ENCODE measurements at places on chromosomes 6 and 20. TPM values are rescaled to one million over a fixed set of nuclear protein-coding genes. Genes with fewer than 3 reads are reported as not detected.

GRCh38 chr6:169971081-169971861, 219.8 kb downstream of the ERMARD start:
- H3K36me3 ChIP-seq, result no peaks in the 10 kb centered on the region
- no peaks in the 10 kb centered on the region for H3K27me3 ChIP-seq
- no peak overlapping the region for H3K27ac ChIP-seq
- no peak overlapping the region for H3K4me3 ChIP-seq
- H3K4me1 ChIP-seq, result no peaks in the 10 kb centered on the region

The MAPK13 gene
- polyA plus RNA-seq, result 51.4 TPM

GRCh38 chr6:37347177-37347576, 6.6 kb upstream of the RNF8 start:
- DNase-seq, result no peak
- H3K36me3 ChIP-seq, result no peaks in the 10 kb centered on the region
- H3K4me1 ChIP-seq, result no peaks in the 10 kb centered on the region
- no peak overlapping the region for H3K27ac ChIP-seq

The CLPSL2 gene
- not detected for polyA plus RNA-seq

The CLVS2 gene
- not detected for polyA plus RNA-seq

The GGTLC1 gene
- polyA plus RNA-seq, result not detected

DNA sequence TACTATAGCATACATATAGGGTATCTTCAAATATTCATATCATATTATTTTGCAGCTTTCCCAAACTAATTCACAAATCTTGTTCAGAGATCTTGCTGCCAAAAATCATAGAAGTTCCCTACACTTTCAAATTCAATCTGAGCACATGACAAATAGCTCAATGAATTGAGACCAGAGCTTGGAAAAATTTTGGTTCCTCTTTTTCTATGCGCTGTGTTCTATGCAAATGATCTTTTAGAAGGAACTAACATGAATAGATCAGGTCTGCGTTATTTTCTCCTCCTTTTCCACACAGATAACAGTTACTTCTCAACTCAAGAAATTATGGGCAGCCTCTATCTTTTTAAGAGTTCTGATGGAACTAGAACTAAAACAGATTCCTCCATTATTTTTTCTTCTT, 316.3 kb downstream of the ARHGAP18 start:
- no peak overlapping the region for H3K27ac ChIP-seq
- no peaks in the 10 kb centered on the region for H3K36me3 ChIP-seq
- H3K4me3 ChIP-seq, result no peak overlapping the region
- no peak for DNase-seq

- H3K27ac ChIP-seq, result no peak overlapping the region
- no peak overlapping the region for H3K4me3 ChIP-seq
- no peaks in the 10 kb centered on the region for H3K36me3 ChIP-seq
Observed at GRCh38 chr6:92047860-92048259, 1371.5 kb downstream of the EPHA7 start.

DNA sequence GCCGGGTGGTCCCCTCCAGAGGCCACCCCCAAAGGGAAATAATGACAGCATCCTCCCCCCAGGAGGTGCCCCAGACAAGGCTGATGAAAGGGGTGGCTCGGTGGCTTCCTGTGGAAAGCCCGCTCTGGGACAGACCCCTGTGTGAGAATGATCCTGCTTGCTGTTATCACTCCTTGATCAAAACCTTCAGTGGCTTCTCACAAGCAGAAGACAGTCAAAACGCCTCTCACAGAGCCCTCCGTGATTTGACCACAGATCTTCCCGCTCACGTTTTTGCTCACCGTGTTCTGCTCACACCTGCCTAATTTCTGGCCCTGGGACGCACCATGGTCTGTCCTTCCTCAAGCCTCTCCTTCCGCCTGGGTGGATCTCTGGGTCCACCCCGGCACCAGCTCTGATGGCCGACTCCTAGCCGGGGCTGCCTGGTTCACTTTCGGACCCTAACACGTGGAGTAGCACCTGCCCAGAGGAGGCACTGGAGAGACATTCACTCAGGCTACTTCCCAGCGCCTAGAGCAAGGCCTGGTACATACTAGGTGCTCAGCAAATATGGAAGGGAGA, 210.4 kb downstream of the ANKRD60 start:
- no peaks in the 10 kb centered on the region for H3K36me3 ChIP-seq
- H3K27me3 ChIP-seq, result no peaks in the 10 kb centered on the region
- DNase-seq, result no peak
- no peak overlapping the region for H3K4me3 ChIP-seq
- no peak overlapping the region for H3K27ac ChIP-seq

- H3K36me3 ChIP-seq, result no peaks in the 10 kb centered on the region
- no peaks in the 10 kb centered on the region for H3K27me3 ChIP-seq
- no peak overlapping the region for H3K4me3 ChIP-seq
- no peak for DNase-seq
- no peaks in the 10 kb centered on the region for H3K4me1 ChIP-seq
Observed at GRCh38 chr6:91155129-91155785, 568.4 kb upstream of the MAP3K7 start.

GRCh38 chr6:164010441-164011103, 596.1 kb downstream of the QKI start:
- H3K36me3 ChIP-seq, result no peaks in the 10 kb centered on the region
- H3K27me3 ChIP-seq, result no peaks in the 10 kb centered on the region
- no peak overlapping the region for H3K27ac ChIP-seq

- no peaks in the 10 kb centered on the region for H3K27me3 ChIP-seq
- H3K4me1 ChIP-seq, result peaks cover 7% of the 10 kb centered on the region
- no peak overlapping the region for H3K4me3 ChIP-seq
Observed at GRCh38 chr6:34047913-34048867, 97.7 kb downstream of the GRM4 start.

DNA sequence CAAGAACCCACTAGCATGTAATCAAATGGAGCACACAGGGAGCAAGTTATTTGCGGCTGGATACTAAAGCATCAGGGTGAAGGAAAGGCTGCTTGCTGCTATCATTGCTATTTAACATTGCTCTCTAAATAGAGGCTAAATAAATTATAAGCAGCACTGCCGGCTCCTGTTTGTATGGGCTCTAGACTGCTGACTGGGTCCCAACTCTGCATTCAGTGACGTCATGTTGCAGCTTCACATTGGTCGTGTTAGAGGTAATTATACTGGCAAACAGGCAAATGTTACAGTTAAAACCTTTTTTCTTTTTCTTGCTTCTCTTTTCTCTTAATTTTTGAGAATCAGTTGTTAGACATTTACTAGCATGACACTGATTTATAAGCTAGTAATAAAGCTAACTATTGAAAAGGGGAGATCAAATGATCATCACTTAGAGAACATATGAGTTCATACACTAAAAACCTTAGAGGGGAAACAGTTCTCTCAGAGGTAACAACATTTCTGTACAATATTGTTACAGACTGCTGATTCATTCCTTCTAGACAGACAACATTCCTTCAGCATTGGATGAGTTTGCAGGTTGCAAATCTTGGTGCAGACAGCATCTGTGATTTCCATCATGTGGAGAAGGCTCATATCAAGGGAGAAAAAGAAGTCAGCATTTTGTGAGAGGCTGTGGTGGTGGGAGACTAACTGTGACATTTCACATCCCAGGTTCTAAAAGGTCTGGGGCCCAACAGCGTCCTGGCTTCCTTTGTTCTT, 15.9 kb downstream of the RFPL4B start:
- H3K27me3 ChIP-seq, result no peaks in the 10 kb centered on the region
- no peak overlapping the region for H3K27ac ChIP-seq

- H3K27me3 ChIP-seq, result no peaks in the 10 kb centered on the region
- no peak for DNase-seq
- H3K36me3 ChIP-seq, result no peaks in the 10 kb centered on the region
- H3K27ac ChIP-seq, result peak overlapping the region; percentile 85
- H3K4me3 ChIP-seq, result peak overlapping the region; percentile 14
Observed at GRCh38 chr6:156396791-156397418, 380.3 kb upstream of the ARID1B start.

The ZKSCAN4 gene
- polyA plus RNA-seq, result 8.2 TPM

The MCCD1 gene
- polyA plus RNA-seq, result not detected

The MRPS10 gene
- 41.0 TPM for polyA plus RNA-seq

- no peaks in the 10 kb centered on the region for H3K27me3 ChIP-seq
- no peak overlapping the region for H3K27ac ChIP-seq
- H3K36me3 ChIP-seq, result no peaks in the 10 kb centered on the region
- DNase-seq, result no peak
- no peaks in the 10 kb centered on the region for H3K4me1 ChIP-seq
Observed at GRCh38 chr6:8633762-8634161, 198.4 kb upstream of the SLC35B3 start.

The C20orf141 gene
- not detected for polyA plus RNA-seq

DNA sequence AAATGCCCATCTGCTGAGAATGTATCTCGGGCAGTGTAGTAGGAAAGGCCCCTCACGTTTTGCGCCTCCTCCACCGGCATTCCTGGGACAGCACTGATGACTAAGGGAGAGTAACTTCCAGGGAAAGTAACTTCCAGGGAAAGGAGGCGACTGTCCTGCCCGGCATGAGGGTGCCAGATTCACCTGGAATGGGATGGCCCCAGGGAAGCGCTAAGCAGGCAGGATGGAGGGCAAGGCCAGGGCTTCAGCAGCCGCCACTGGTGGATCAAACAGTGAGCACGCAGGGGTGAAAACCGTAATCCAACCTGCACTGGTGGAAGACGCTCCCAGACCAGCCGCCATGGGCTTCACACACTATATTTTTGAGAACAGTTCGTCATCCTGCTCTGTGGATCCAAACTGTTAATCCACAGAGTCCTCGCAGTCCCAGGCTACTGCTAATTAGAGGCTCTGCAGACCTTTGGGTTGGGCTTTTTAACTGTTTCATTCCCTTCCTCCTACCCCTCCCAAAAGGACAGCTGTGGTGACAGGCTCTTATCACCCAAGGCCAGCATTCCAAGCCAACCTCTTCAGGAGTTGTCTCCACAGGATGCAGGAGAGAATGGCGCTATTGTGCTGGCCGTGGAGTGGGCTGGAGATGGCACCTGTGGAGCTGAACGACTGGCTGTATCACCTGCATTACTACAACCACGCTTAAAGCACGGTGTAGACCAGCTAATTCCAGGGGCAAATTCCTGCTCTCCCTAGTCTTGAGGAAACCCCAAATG, 178.9 kb downstream of the DLL1 start:
- H3K27me3 ChIP-seq, result no peaks in the 10 kb centered on the region
- H3K36me3 ChIP-seq, result no peaks in the 10 kb centered on the region
- H3K27ac ChIP-seq, result no peak overlapping the region
- no peak for DNase-seq
- no peak overlapping the region for H3K4me3 ChIP-seq
- H3K4me1 ChIP-seq, result no peaks in the 10 kb centered on the region

DNA sequence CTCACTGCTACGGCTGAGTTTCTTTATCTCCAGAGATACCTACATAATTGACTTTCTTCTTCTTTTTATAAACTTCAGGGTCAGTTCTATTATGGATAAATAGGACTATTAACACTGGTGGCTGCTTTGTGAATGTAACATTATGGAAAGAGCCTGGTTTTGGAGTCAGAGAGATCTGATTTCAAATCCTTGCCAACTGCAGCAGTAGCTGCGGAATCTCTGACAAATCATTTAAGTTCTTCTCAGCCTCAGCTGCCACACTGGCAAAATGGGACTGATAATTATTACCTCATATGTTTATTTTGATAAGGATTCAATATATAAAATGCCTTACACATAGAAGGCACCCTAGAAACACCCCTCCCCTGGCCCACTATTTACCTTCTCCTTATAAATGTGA, 160.5 kb downstream of the BACH2 start:
- H3K27ac ChIP-seq, result no peak overlapping the region
- H3K4me3 ChIP-seq, result no peak overlapping the region
- H3K4me1 ChIP-seq, result no peaks in the 10 kb centered on the region
- H3K36me3 ChIP-seq, result no peaks in the 10 kb centered on the region
- H3K27me3 ChIP-seq, result no peaks in the 10 kb centered on the region

GRCh38 chr6:28558629-28559028, 32.9 kb downstream of the GPX5 start:
- no peak overlapping the region for H3K27ac ChIP-seq
- H3K4me3 ChIP-seq, result no peak overlapping the region
- no peaks in the 10 kb centered on the region for H3K4me1 ChIP-seq

GRCh38 chr6:14344486-14344885, 226.9 kb downstream of the CD83 start:
- no peaks in the 10 kb centered on the region for H3K36me3 ChIP-seq
- no peak for DNase-seq
- no peaks in the 10 kb centered on the region for H3K4me1 ChIP-seq
- H3K27me3 ChIP-seq, result no peaks in the 10 kb centered on the region

DNA sequence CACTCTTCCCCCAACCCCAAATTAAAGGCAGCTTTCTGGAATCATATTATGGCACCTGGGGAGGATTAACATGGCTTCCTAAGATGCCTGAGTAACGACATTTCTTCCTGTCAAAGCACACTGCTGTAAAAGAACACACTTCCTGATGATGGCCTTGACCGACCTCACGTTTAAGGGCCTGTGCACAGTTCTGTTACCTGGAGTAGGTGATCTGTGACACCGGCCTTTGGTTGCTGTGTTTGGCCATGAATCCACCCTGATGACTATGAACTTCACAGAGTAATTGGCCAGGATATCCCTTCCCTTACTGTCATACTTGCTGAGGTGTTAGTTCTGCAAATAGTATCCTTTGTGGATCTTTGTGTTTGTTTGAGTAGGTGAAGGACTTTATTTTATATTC, 45.8 kb downstream of the PLCB4 start:
- DNase-seq, result no peak
- no peak overlapping the region for H3K27ac ChIP-seq
- H3K36me3 ChIP-seq, result no peaks in the 10 kb centered on the region
- H3K27me3 ChIP-seq, result no peaks in the 10 kb centered on the region
- no peaks in the 10 kb centered on the region for H3K4me1 ChIP-seq
- no peak overlapping the region for H3K4me3 ChIP-seq

The ERVFRD-1 gene
- 0.33 TPM for polyA plus RNA-seq

The CDH26 gene
- not detected for polyA plus RNA-seq

GRCh38 chr6:145731447-145731846, 3.9 kb downstream of the EPM2A start:
- H3K27me3 ChIP-seq, result no peaks in the 10 kb centered on the region
- DNase-seq, result no peak
- no peak overlapping the region for H3K4me3 ChIP-seq
- no peak overlapping the region for H3K27ac ChIP-seq

DNA sequence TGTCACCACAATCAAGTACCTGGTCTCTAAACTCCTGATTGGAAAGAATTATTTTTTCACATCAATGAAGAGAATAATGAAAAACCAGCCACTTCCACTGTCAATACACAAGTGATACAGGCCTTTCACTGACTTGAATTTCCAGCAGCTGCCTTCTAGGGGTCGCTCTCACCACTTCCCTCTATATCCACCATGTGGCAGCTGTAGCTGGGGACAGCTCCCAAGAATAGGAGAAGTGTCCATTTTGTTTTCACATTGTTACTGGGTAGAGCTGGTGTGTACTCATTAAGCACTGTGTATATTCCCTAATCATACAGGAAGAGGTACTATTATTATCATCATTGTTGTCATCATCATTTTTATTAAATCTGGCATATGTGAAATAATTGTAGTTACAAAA, 438.4 kb upstream of the SPTLC3 start:
- no peak overlapping the region for H3K4me3 ChIP-seq
- no peak for DNase-seq
- no peak overlapping the region for H3K27ac ChIP-seq
- H3K4me1 ChIP-seq, result no peaks in the 10 kb centered on the region
- no peaks in the 10 kb centered on the region for H3K36me3 ChIP-seq

DNA sequence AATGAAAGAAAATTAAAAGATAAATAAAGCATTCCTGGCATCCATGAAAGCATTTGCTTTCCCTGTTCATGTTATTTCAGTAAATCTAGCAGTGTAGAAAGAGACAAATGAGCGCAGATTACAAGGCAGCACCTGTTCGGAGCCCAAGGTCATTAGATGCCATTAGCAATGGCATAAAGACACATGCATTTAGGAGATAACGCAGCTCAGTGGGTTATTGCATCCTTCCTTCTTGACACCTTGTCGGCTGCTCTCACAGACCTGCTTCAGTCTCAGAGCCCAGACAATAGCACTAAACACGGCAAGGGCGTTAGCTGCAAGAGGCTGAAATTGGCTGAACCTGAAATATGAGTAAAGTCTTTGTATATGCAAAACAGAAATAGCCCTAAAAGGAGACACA, 140.3 kb downstream of the ATXN1 start:
- no peaks in the 10 kb centered on the region for H3K27me3 ChIP-seq
- peaks cover 36% of the 10 kb centered on the region for H3K4me1 ChIP-seq
- no peaks in the 10 kb centered on the region for H3K36me3 ChIP-seq
- H3K4me3 ChIP-seq, result no peak overlapping the region

Measured in naive thymus-derived CD4-positive, alpha-beta T cell (primary cell).